HL-60 (cell line): ENCODE measurements at places on chromosomes 12 and 14.

DNA sequence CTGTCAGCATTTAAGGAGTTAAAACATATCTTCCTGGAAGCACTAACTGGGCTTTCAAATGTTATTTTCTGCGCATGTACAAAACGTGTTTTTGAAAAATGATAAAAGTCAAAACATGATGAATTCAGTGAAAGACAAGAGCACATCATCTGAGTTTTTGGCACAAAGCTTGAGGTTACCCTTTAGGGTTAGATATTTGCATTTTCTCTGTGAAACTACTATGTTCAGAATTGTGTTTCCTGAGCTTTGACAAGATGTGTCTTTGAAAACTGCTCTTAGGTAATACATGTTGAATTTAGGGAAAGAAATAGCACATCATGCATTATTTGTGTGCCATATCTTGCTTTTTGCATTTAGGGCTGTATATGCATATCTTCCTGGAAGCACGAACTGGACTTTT lies 79.0 kb downstream of the ASCL4 start:
- no peak for DNase-seq

DNA sequence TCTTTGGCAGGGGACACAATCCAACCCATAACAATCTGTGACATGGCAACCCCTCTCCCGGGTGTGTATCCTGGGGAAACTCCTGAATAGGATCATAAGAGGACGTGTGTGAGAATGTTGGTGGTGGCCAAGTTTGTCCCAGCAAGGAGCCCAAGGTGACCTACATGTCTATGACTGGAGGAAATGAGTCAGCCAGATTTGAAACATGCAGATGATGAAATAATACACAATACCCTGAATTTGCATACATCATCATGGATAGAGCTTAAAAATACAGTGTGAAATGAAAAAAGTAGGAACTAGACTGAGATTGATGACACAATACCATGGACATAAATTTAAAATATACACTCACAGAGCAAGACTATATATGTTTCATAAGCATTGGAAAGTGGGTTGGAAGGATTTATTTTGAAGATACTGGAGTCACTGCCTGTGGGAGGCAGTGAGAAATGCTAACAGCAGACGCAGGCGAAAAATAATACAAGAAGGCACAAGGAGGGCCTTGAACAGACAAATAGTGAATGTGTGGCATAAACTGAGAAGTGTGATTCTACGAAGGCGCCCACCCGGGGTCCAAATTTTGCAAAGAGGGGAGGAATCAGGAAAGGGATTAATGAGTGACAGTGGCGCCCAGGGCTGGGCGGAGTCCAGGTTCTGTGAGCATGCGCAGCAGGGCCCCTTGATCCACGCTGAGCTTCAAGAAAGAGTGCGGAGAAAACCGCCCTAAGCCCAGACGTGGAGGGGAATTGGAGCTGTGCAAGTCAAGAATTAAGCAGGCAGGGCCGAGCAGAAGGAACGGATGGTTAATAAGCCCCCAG lies 7.0 kb upstream of the MAP1LC3B2 start:
- peak; percentile 19 for DNase-seq

DNA sequence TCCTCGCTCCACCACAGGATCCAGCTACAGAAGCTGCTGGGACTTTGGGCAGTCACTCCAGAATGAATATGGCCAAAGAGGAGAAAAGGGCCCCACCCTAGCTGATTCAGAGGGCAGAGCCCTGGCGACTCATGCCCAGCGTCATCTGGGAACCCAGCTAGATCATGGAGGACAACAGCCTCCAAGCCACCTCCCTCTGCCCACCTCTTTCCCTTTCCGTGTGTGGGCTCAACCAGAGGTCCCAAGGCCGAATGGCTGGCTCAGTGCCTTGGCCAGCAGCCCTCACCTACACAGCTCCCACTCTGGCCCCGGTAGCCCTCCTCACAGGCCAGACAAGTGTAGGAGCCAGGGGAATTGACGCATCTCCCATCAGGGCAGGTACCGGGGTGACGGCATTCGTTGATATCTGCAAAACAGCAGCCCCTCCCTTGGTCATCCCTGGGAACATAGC lies 17.4 kb downstream of the ISCA2 start:
- DNase-seq = no peak

DNA sequence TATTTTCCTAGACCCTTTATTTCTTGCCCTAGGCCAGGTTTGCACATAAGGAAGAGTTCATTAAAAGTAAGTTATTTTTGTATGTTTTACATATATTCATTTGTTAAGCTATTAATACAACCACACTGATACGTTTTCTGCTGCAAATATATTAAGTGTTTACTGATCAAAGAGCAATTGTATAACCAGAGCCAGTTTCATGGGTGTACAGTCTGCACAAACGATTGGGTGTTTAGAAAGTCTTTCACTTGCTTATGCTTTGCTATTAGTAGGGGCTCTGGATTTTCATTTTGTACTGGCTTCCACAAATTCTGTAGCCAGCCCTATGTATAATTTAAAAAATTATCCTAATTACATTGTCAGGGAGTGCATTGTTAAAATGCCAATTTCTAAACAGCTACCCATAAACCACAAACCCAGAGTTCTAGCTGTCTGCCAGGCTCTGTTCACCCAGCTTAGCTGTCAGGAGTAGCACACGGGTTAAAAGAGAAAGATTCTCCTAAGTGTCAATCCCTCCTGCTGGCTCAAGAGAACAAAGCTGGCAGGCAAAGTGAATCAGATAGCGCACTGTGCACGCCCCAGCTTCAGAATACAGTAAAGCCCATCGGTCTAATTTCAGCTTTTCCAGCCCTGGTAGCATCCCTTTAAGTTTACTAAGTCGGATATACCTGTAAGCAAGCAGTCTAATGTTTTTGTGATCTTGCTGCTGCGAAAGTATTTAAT lies 151.0 kb upstream of the LMO3 start:
- DNase-seq = no peak

DNA sequence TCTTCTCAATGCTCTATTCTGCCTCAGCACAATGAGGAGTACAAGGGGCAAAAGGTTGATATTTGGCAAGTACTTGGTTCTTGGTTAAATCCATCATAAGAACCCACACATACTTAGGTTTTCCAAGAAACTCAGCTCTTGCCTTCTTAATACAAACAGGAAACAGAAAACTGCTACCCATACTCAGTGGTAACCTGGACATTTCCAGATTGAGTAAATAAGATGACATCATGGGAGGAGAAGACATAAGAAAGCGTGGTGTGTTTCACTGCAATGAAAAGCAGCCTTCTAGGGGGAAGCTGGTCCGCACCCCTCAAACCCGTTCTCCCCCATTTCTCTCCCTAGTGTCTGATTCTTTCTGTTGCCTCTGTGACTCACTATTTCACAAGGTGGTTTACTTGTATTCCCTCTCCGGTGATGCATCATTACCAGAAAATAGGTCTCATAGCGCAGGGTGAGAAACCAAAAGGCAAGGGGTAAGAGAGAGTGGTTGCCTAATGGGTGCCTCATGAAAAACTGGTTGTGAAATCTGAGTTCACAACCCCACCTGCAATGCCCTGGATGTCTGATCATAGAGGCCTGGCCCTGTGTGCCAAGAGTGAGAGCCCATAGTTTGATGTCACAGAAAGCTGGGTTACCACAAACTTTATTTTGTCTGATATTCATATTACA lies 326.5 kb upstream of the TBX3 start:
- no peak for DNase-seq

- DNase-seq = peak; percentile 79
These were observed 47.0 kb upstream of the PLBD1 start for GRCh38 chr12:14614704-14615121.

DNA sequence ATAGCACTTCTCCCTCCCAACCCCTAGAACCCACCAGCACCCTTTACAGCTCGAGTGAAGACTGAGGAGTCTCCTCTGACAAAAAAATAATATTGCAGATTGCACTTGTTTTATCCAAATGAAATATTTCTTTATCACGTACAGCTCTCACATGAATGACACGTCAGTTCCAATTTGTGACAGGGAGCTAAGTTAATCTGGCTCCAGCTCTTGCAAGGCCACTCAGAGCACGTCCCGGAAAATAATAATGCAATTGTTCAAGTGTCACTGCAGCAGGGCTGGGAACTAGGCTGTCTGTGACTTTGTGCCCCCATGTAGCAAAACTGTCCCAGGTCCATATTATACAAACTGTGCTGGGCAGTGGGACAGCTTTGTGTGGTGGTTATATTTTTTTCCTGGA lies 539.6 kb downstream of the VRK1 start:
- DNase-seq = no peak
